ENCODE measurements at places on chromosomes 2 and 18.

- DNase-seq, result no peak
Observed at GRCh38 chr2:171390941-171391516, 42.8 kb downstream of the METTL8 start.

DNA sequence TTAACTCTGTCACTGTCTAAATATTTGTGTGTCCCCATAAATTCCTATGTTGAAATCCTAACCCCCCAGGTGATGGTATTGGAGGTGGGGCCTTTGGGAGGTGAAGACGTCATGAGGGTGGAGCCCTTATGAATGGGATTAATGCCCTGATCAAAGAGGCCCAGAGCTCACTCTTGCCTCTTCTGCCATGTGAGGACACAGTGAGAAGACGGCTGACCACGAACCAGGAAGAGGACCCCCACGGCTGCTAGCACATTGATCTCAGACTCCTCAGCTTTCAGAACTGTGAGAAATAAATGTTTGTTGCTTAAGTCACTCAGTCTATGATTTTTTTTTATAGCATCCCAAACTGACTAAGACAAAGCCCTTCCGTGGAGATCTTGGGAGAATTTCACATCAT is 71.2 kb downstream of the BCL2L11 start:
- DNase-seq, result no peak

DNA sequence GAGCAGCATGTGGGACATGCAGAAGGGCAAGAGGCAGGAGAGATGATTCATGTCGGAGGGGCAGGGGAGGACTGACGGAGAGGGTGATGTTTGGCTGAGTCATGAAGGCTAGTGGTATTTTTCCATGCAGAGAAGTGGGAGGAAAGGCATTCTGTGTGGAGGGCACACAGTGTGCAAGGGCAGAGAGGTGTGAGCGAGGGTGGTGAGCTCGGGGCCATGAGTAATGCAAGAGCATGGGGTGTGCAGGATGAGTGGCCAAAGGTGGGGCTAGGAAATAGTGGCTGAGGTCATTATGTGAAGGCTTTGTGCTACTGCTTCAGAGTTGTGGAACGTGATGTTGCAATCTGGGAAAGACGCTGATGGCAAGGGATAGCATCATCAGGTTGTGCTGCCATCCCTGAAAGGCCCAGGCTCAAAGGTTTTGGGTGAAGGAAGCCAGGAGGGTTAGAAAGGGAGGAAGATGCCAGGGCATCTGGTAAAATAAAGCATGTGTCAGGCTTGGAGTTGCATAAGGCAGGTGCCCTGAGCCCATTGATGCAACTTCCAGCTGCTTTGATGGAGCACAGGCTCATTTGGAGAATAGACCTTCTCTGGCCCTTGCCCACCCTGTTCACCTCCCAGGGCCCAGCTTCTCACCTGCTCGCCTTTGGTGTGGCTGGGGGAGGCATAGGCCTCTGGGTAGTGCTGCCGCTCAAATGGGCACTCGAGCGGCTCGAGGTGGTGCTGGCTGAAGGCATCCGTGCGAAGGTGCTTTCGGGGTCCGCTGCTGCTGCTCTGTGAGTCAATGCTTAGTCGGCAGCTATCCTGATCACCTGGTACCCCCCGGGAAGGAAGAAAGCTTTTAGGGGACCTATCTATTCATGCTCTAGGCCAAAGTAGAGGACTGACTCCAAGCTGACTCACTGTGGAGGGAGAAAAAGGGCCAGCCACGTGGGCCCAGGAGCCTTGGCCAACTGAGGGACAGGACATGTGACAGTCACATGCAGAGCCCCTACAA is 37.5 kb downstream of the PAX8 start:
- DNase-seq, result peak; percentile 84

- no peak for DNase-seq
Observed at GRCh38 chr2:25174192-25174861, 5.9 kb upstream of the POMC start.

- no peak for DNase-seq
Observed at GRCh38 chr2:2701176-2701781, 370.2 kb upstream of the MYT1L start.

GRCh38 chr2:3257166-3257565 is 120.5 kb downstream of the EIPR1 start:
- DNase-seq, result no peak

- no peak for DNase-seq
Observed at GRCh38 chr2:24919506-24920097, 435 bp downstream of the ADCY3 start.

- DNase-seq, result no peak
Observed at GRCh38 chr18:8816816-8817215, 111.5 kb downstream of the MTCL1 start.

DNA sequence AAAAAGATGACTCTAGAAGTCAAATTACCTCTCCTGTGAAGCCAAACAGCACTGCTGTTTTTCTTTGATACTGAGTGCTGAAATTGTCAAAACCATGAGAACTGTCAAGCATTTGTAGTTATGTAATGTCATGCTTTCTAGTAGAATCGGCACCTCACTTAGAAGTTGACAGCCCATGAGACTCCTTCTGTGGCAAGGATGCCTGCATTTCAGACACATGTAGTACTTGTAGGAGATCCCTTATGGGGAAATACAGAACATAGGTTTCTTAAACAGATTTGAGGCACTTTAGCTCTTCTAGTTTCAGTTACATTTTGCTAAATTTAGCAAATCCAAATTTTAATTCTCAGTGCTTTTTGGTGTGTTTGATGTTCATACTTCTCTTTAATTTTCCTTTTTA is 15.7 kb downstream of the ZNF407 start:
- no peak for DNase-seq

DNA sequence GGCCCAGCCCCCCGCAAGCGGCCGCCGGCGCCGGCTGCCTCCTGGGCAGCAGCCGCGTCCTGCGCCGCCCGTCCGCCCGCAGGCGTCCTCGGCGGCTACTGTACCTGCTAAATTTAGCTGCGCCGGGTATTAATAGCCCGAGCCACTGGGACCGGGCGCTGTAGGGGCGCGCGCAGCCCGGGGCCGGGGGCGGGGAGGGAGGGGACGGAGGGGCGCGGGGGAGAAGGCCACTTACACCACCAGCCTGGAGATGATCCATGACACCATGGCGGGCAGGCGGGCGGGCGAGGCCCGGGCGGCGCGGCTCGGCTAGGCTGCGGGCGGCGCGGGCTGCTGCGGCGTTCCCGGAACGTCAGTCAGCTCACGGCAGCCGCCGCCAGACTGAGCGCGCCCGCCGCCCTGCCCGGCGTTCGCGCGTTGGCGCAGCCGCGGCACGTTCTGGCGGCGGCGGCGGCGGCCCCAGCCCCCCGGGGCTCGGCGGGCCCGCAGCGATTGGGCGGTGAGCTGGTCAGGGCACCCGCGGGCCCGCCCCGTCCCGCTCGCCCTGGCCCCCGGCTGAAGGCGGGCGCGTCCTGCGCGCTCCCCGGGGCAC is at the start of gene REEP1:
Gene REEP1, minus strand, starts transcription at position 383 of the 592 bp plus-strand sequence. Its CDS starts 116 bp downstream, at position 267.
- no peak for DNase-seq

- DNase-seq, result no peak
Observed at GRCh38 chr2:127704641-127705390, 3.5 kb downstream of the SFT2D3 start.

GRCh38 chr2:224173933-224174332 is 134.8 kb upstream of the SERPINE2 start:
- no peak for DNase-seq

DNA sequence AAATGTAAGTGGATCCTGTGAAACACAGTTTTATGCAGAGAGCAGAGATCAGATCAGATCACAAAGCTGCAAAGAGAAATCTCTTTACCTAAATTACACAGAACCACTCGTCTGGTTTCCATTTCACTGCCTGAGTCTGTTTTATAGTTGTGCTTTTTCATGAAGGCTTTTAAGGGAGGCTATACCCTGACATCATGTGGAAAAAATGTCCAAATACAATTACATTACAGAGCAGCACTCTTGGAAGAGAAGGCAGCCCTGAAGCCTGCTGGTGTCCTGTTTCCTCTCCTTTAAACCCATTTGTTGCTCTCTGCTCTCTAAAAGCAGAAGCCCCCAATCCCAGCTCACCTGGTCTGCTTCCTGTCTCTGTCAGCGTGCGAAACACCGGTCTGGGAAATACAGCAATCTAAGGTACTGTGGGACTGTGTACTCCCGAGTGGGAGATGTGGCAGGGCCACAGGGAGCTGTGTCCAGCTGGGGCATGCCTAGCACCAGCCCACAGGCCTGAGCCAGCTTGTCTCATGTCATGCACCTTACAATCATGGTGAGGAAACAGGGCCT is 24.8 kb upstream of the ZFP36L2 start:
- DNase-seq, result no peak

GRCh38 chr2:118055512-118056164 is 32.6 kb upstream of the INSIG2 start:
- no peak for DNase-seq

- DNase-seq, result no peak
Observed at GRCh38 chr2:150710916-150711315, 223.4 kb upstream of the RND3 start.

- no peak for DNase-seq
Observed at GRCh38 chr18:12283666-12284065, 24.4 kb upstream of the TUBB6 start.

DNA sequence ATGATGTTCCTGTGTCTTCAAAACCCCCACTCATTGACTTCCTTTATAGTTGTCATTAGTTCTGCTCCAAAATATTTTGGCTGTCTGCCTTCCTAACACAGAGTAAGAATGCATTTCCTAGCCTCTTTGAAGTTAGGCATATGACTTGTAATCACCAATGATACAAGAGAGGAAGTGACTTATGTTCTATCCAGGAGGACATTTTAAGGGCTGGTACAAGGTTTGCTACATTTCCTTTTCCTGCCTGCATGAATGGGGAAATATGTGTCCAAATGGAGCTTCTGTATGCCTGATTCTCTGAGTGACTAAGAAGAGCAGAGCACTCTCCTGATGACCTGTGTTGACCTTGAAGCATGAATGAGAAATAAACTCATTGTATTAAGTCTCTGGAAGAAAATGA is 115.1 kb downstream of the PLCL1 start:
- DNase-seq, result no peak

- DNase-seq, result no peak
Observed at GRCh38 chr18:23578067-23578701, 8.1 kb downstream of the NPC1 start.

DNA sequence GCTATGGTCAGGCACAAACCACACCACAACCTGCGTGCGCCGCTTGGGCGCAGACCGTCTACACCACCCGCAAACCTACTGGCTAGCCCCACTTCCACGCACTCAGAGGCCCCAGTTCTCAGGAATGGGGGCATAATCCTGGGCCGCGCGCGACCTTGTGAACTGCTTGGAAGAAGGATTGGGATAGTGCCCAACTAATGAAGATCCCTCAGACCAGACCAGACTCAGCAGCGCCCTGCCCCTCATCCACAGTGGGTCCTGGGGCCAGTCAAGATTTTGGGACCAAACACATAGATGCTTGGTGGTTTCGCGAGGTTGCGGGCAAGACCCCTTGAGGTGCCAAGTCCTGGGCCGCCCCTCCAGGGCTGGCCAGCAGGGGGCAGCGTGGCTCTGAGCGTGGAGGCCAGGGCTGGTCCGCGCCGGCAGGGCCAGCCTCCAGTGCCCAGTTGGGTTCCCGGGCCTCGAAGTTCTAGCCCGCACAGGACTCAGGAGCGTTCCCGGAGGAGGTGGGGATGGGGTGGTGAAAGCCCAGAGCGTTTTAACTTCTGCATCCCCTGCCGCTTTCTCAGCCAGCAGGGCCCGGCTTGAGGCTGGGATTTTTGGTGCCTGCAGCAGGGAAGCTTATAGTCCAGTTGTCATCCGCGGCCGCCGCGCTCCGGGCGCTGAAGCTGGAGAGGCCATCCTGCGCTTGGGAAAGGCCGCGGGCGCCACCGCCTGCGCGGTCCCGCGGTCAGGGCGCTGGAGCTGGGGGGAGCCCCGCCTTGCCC is 8.3 kb downstream of the OSR1 start:
- no peak for DNase-seq

DNA sequence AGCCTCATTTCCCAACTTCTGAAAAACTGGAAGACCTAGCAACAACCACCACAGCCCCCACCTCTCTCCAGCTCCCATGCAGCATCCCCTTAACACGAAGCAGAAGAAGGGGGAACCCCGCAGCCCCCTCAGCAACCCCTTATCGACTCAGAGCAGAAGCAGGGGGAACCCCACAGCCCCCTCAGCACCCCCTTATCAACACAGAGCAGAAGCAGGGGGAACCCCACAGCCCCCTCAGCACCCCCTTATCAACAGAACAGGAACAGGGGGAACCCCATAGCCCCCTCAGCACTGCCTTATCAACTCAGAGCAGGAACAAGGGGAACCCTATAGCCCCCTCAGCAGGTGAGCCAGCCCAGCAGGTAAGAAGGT is 6.7 kb downstream of the SLC66A2 start:
- DNase-seq, result no peak

GRCh38 chr18:27582760-27583412 is 397.8 kb upstream of the CHST9 start:
- DNase-seq, result no peak

GRCh38 chr2:105795575-105795934 is 50.8 kb downstream of the NCK2 start:
- DNase-seq, result no peak

GRCh38 chr2:85647823-85648526 is 20.0 kb downstream of the SFTPB start:
- DNase-seq, result no peak

DNA sequence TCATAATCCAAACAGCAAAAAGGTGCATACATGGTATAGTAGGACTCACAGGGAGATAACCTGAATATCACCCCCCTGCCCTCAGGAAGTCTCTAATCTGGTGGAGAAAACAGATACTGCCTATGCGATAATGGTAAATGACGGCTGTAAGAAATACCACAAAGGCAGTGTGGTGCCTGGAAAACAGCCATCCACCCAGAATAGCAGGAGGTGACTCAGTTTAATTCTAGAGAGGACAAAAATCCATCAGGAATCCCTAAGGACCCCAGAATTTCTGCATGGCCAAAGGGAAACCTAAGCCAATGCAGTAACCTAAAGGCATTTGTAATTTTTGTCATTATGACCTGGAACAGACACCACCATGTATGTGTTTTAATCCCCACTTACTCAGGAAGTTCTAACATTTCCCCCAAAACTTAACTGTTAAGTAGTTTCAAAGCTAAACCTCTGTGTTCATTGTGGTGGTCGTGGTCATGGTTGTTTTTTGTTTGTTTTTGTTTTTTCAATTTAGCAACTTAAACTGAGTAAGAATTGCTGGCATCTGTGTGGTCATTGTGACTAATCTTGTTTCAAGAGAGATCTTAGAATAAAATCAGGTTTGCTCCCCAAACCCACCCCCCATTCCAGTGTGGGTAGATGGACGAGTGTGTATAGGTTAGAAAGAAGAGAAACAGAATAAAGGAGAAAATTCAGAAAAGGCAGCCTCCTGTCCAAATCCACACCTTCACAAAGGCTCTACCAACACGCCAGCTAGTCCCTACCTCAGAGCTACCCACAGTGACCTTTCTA is 121.5 kb upstream of the CDCA7 start:
- no peak for DNase-seq

DNA sequence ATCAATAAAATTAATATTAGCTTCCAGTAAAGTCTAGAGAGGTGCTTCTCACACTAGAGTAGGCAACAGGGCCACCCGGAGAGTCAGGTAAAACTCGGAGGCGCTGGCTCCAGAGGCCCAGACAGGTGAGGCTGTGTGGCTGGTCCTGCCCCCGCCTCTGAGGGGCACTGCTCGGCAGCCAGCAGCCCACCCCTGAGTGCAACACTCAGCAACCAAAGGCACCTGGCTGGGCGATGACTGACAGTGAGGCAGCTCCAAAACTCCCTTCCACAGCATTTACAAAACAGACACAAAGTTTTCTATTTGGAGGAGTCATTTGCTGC is 138.8 kb upstream of the ID2 start:
- DNase-seq, result no peak

- DNase-seq, result no peak
Observed at GRCh38 chr18:69233465-69234054, 167.1 kb upstream of the DOK6 start.
